ENCODE measurements at places on chromosomes 2 and 18.

DNA sequence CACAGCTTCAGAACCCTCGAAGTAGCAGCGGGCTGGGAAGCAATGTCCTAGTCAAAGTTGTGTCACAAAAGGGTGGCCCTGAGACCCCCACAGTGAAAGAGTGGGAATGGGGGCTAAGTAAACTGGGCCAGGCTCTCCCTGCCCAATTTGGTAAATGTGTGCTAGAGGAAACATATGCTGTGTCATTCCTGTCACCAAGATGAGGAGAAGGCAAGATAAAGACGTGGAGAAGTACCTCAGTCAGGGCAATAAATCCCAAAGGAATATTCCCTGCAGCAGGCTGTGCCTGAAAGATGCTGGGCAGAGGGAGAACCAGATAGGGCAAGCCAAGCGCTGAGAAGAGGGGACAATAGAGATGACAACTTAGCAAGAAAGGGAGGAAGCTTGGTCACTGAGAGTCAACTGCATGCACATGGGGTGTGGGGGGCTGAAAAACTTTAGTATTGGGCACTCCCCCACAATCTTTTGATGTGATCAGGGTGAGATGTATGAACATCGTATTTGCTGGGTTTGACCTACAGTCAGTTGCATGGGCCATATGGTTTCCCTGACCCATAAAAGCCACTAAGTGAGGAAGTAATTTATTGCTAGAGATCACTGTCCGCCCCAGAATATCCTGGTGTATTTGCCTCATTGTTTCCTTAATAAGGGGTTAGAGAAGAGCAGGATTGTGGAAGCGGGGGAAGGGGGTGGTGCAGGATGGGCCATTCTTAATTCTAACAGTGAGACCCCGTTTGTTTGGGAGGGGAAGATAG is 49.9 kb upstream of the CXCR4 start:
- DNase-seq = no peak

GRCh38 chr2:236562434-236562833 is 7.2 kb upstream of the ACKR3 start:
- DNase-seq = no peak

DNA sequence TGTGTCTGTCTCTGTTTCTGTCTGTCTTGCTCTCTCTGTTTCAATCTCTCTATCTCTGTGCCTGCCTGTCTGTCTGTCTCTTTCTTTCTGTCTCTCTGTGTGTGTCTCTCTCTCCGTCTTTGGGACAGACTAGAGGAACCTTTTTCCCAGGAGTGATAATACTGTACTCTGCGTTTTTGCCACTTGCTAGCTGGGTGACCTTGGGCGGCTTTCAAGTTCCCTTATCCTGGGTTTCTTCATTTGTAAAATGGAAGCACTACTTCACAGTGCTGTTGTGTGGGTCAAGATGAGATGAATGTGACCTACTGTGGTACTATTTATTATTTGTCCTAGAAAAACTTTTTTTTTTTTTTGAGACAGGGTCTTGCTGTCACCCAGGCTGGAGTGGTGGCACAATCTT is 42.4 kb downstream of the HPCAL1 start:
- no peak for DNase-seq

DNA sequence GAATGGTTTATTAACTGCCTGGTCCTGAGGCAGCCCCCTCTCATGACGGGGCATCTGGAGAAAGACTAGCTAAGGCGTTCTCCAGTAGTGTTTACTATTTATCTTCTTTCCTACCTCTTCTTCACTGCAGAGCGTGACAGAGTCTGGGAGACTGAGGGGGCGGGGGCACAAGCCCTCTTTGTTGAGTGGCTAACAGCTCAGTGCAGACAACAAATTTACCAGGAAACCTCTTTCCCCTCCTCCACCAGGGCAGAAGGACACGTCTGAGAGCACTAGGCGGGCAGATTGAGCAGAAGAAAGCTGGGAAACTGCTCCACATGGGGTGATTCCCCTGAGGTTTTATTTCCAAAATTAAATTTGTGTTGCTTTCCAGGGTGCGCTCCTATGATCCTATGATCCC is 322.1 kb downstream of the CNTNAP5 start:
- DNase-seq = no peak

GRCh38 chr2:59312029-59312428 is 1070.9 kb upstream of the FANCL start:
- DNase-seq = no peak

- DNase-seq = no peak
These were observed 559.0 kb upstream of the ZEB2 start for GRCh38 chr2:145078923-145079322.

GRCh38 chr2:69571189-69571588 is 72.3 kb downstream of the AAK1 start:
- no peak for DNase-seq

GRCh38 chr2:67312871-67313270 is 84.3 kb upstream of the ETAA1 start:
- DNase-seq = no peak

DNA sequence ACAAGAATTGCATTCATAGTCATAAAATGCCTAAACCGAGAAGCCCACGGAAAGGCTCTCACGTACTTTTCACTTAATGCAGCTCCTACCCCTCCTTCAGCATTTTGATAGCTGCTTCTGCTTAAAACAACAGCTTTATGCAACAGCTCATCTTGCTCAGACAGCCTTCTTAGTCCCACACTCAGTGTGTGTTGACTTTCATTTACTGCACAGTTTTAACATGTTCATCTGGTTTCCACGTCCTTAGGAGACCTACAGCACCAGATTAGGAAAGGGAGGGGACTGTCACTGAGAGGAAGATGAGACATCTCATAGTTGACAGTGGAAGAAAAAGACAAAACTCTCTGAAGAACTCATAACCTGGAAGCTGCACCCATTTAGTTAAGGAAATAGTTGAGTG is 435.4 kb downstream of the SETBP1 start:
- DNase-seq = no peak

GRCh38 chr2:205361272-205361671 is 321.0 kb upstream of the NRP2 start:
- DNase-seq = no peak

- DNase-seq = no peak
These were observed 110.5 kb upstream of the SCG2 start for GRCh38 chr2:223712642-223713041.

DNA sequence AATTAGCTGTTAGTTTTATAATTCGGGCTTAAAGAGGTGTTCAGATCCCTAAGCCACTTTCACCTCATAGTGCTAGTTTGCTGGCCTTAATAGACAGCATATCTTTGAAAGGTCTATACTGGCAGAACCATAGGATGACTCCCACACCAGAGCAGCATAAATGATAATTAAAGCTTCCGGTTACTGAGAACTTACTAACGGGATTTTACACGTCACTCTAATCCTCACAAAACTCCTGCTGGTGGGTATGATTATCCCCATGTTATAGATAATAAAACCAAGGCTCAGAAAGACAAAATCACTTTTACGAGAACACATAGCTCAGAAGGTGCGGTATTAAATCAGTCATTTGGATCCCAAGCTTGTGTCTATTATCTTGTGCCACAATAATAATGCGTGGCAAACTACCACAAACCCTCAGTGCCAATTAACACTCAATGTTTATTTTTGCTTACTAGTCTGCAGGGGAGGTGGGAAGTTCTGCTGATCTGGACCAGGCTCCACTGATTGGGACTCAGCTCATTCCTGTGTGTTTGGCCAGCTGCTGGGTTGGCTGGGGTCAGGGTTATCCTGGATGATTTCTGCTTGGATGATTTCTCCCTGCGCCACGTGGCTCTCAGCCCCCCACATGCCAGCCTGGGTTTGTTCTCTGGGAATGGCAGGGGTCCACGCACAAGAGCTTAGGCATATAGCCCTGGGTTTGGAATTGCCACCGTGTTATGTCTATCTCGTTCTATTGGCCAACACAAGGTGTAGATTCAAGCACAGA is 62.3 kb downstream of the TRIB2 start:
- DNase-seq = no peak

- no peak for DNase-seq
These were observed 3.7 kb upstream of the MFSD6 start for GRCh38 chr2:190404487-190404886.

DNA sequence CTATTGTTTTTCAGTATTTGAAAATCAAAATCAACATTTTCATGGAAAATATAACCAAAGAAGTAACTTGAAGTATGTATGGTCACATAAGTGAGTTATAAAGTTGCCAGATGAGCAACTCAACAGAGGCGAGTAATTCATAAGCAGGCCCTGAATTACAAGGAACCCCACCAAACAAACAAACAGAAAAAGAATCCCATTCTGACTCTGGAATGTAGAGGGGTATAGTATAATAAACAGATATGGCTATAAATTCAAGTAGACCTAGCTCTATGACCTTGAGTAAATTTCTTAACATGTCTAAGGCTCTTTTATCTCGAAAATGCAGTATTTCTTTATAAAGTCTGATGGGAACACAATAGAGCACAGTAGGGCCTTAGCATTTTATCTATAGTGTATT is 4.7 kb upstream of the CDH2 start:
- no peak for DNase-seq

GRCh38 chr2:235054919-235055318 is 103.1 kb downstream of the SH3BP4 start:
- no peak for DNase-seq

- DNase-seq = no peak
These were observed 393.1 kb upstream of the LYPD1 start for GRCh38 chr2:133062931-133063665.

DNA sequence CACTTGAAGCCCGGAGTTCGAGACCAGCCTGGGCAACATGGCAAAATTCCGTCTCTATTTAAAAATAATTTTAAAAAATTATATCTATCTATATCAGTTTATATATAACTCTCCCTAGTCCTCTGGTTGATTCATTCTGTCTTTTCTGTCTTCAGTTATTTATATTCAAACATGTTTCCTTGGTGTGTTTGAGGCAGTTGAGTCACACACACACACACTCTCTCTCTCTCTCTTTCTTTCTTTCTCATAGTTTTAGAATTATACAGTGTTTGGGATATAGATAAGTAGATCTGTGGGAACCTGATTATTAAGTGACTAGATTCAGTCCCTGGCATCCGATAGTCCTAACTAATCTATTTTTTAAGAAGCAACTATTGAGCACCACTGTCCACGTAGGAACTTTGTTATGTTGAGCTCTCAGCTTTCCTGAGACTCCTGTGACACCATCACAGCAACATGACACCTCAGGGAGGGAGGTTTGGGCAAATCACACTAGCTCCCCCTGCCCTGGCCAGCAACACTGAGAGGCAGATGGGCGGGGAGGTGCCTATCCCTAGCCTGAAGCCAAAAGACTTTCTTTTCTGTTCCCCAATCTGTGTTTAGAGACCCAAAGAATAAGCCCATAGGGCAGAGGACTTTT is 482.7 kb downstream of the DLGAP1 start:
- DNase-seq = no peak

- DNase-seq = no peak
These were observed 11.8 kb upstream of the LRP1B start for GRCh38 chr2:142142595-142142994.

DNA sequence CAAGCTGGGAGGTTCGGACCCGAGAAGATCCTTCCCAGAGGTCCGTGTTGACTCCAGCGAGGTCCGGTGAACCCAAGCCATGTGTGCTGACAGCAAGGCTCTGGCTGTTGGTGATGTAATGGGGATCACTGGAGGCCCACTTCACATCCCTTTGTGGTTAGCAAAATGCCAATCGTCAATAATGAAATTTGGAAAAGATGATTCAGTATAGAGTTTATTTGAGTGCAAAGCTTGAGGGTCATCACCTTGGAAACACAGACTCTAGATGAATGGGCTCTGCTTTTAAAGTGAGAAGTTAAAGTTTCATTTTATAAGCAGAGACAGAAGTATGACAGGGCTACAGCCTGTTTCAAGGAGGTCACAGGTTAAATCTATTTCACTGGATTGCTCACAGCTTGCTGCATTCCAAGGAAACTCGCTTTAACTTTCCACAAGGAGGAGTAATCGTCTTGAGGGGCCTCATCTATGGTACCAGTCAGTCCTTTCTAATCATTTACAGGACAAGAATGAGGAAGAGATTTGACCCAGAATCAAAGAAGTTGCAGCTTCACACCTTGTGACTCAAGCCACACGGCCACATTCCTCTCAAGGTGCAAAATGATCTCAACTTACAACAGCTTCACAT is 140.5 kb downstream of the TPO start:
- peak; percentile 39 for DNase-seq

GRCh38 chr2:105854972-105855371 is 110.3 kb downstream of the NCK2 start:
- DNase-seq = no peak

DNA sequence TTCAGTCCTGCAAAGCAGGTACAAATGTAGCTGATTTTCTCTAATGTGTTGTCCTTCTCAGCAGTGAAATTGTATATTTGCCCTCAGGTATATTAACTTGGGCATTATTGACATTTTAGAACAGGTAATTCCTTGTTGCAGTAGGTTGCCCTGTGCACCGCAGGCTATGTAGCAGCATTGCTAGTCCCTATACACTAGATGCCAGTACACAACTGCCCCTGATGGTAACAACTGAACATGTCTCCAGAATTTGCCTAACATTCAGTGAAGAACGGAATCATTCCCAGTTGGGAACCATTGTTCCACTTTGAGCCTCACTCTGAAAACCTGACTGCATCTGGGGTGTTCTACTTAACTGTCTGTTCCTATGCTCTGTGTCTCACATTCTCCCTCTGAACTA is 23.1 kb upstream of the TFPI start:
- DNase-seq = no peak

DNA sequence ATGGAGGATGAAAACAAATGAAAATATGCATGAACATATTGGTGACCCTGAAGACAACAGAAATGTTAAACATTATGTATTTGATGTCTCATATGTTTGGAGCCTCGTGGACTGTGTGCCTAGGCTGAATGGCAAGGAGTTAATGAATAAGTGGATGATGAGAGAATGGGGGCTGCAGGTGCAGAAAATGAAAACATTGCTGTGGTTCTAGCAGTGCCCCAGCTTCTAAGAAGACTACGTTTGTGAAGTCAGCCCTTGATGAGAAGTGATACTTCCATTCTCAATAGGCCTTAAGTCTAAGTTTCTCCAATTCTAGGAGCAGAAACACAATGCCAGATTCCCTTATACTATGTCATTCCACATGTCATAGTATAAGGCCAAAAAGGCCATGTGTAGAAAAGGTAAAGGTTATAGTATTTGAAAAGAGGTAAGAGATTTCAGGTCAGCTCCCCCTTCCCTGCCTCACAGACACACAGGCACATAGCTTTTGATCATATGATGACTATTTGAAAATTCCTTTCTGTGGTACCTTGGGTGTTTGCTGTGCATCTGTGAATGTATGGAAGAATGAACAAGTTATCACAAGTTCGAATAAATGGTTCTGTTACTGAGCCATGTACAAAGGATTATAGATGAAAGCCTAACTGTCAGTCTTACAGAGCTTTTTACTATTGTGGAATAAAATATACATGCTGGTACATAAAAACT is 280.8 kb downstream of the SETBP1 start:
- DNase-seq = no peak

DNA sequence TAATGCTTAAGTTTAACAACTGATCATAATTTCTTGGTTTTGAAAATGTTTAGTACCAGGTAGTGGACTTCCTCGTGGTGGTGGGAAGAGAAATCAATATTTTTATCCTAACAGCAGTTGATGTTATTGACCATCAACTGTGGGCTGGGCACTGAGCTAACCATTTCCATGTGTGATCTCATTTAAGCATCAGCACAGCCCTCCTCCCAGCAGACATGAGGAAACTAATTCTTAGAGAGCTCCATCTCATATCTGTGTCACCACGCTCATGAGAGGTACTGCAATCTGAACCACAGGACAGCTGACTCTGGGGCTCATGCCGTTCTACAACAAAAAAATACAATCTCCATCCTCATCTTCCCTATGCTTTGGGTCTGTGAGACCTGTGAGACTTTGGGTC is 332.8 kb upstream of the RAB12 start:
- DNase-seq = no peak

All from brain pericyte (primary cell).